Mucosa of descending colon (tissue), 3 donors: ENCODE measurements at places on chromosomes 13 and 19.
A peak's percentile ranks its signal among the peaks of the same experiment; 100 is the strongest.

GRCh38 chr13:25190771-25191170 lies 18.7 kb upstream of the AMER2 start:
- DNase-seq = no peak

- DNase-seq = no peak
Measured at GRCh38 chr19:55536366-55536765, 567 bp downstream of the SBK2 start.

- DNase-seq = no peak
Measured at GRCh38 chr13:98730441-98730840, 22.0 kb downstream of the SLC15A1 start.

DNA sequence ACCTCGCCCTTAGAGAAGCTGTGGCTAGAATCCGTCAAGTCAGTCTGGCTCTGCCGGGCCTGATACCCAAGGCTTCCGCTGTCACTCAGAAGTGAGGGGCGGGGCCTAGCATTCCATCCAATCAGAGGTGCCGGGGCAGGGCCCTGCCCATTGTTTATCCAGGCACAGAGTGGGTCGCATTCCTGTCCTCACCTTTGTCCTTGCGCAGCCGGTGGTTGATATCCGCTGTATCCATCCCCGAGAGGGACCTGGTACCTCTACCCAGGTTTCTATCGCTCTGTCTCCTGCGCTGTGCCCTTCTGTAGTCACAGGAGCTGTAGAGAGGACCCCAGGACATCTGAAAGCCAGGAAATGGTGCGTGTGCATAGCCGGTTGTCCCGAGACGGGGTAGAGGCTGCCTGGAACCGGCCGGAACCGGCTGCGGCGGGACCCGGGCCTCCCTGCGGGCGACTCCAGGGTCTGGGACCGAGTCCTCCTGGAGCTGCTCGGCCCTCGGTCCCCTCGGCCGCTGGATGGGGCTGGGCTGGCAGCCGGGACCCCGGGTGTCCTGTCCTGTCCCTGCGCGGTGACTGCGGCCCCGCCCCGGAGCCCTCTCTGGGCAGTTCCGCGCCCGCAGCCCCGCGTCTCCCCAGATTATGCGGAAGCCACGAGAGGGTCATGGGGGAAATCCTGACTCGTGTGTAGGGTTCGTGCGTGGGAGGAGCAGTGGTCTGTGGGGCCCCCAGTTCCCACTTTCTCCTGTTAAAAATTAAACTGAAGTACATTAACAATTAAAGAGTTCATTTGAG lies at the start of gene ZNF763:
Gene ZNF763 (plus strand): TSS at position 183 of the 788 bp plus-strand sequence. CDS start 169 bp downstream, at position 352.
- peak; percentile 96 for DNase-seq

DNA sequence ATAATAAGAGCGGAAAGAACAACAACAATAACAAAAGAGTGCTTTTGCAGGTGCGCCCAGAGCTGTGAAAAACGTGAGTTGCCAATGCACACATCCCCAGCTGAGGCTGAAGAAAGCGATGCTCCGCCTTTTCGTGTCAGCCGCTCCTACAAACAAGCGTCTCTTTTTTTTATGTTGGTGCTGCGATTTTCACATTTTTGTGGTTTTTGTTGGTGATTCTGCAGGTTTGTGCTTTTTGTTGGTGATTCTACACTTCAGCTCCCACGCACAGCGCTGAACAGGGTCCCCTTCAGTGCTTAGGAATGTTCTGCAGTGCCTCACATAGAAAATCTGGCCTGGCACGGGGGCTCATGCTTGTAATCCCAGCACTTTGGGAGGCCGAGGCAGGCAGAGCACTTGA lies 7.3 kb upstream of the SBK3 start:
- no peak for DNase-seq
